MCF 10A (cell line): ENCODE measurements at places on chromosomes 1 and 21. TPM values are rescaled to one million over a fixed set of nuclear protein-coding genes. Genes with fewer than 3 reads are reported as not detected.

OR2M3 gene
- not detected in 2 replicates for total RNA-seq

AJAP1 gene
- total RNA-seq, result not detected in 2 replicates

CD2 gene
- not detected in 2 replicates for total RNA-seq

AVPR1B gene
- not detected in 2 replicates for total RNA-seq

SEC22B gene
- total RNA-seq, result 38.0 and 46.4 TPM in 2 replicates

TRIM62 gene
- total RNA-seq, result 2.4 and 2.8 TPM in 2 replicates

FASLG gene
- total RNA-seq, result not detected in 2 replicates

TPTE gene
- total RNA-seq, result not detected in 2 replicates

TFF2 gene
- not detected in 2 replicates for total RNA-seq

NEK2 gene
- 33.4 and 44.5 TPM in 2 replicates for total RNA-seq

OR2W3 gene
- total RNA-seq, result not detected in 2 replicates

SLC6A9 gene
- 62.2 and 64.9 TPM in 2 replicates for total RNA-seq

PRAMEF20 gene
- not detected in 2 replicates for total RNA-seq

TMEM50A gene
- total RNA-seq, result 88.3 and 107 TPM in 2 replicates

SPRR1B gene
- 3.5 and 4.0 TPM in 2 replicates for total RNA-seq

AGT gene
- total RNA-seq, result not detected in 2 replicates

S100B gene
- not detected in 2 replicates for total RNA-seq

LCE1C gene
- 1.4 and 1.9 TPM in 2 replicates for total RNA-seq

GSTM1 gene
- total RNA-seq, result not detected in 2 replicates

HMCN1 gene
- total RNA-seq, result 0.07 and 0.12 TPM in 2 replicates

NUF2 gene
- 14.7 and 23.8 TPM in 2 replicates for total RNA-seq

AMPD1 gene
- total RNA-seq, result not detected in 2 replicates

ZNF326 gene
- total RNA-seq, result 28.9 and 32.9 TPM in 2 replicates

PRRX1 gene
- total RNA-seq, result not detected in 2 replicates

OR2T33 gene
- total RNA-seq, result not detected in 2 replicates

CACNA1S gene
- not detected in 2 replicates for total RNA-seq

CACNA1E gene
- 0.05 and 0.07 TPM in 2 replicates for total RNA-seq

PTGFRN gene
- total RNA-seq, result 45.2 and 61.0 TPM in 2 replicates

GJA9 gene
- total RNA-seq, result not detected in 2 replicates

SPATA21 gene
- not detected in 2 replicates for total RNA-seq

IFNLR1 gene
- total RNA-seq, result 0.12 and 0.19 TPM in 2 replicates
